ENCODE measurements at places on chromosomes 1 and 21. TPM values are rescaled to one million over a fixed set of nuclear protein-coding genes. Genes with fewer than 3 reads are reported as not detected.

Gene AGT
- total RNA-seq = 1,596 TPM

DNA sequence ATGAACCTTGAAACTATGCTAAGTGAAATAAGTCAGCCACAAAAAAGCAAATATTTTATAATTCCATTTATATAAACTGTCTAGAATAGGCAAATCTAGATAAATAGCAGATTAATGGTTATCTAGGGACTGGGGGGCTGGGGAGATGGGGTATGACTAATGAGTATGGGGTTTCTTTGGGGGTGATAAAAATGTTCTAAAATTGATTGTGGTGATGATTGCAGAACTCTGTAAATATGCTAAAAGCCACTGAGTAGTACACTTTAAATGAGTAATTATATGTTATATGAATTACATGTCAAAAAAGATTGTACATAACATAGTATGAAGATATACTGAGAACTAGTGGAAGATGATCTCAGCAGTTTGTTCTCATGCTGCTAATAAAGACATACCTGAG lies 675.0 kb downstream of the KIF26B start:
- DNase-seq = no peak

DNA sequence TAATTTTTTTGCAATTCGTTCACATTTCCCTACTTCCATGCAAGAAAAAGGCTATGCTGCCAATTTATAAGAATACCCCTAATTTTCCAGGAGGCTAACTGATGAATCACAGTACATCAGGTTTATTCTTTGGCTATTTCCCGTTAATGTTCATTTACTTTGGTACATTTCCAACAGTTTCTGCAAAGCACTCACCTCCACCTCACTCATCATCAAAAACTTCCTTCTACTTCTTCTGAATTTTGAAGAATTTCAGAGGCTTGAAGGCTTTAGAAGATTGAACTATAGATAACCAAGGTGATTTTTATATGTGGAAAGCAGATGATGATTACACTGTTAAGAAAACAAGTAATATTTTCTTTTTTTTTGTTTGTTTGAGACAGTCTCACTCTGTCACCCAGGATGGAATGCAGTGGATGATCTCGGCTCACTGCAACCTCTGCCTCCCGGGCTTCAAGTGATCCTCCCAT lies 60.5 kb upstream of the HP1BP3 start:
- DNase-seq = no peak

Gene SHISA4
- total RNA-seq = 1.3 TPM

DNA sequence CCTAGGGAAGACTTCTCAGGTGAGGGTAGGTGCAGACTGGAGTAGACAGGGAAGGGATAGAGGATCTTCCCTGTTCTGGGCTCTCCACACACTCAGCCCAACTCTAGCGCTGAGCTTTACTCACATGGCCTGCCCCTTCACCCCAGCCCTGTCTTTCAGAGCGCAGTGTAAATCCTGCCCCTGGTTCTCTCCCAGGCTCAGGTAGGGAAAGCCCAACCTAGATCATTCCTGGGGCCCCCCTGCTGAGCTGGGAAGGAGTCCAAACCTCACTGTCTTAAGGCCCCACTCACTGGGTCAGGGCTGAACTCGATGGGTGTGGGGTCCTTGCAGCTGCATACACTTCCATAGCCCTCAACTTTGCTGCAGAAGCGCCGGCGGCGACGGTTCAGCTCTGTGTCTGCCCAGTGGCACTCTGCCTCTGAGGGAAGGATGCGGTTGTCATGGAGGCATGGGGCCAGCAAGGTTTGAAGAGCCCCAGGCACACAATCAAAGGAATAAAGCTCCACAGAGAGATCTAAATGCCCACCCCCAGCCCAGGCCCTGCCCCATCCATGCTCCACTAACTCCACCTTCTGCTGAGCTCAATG lies 4.2 kb downstream of the POMGNT1 start:
- no peak for DNase-seq

DNA sequence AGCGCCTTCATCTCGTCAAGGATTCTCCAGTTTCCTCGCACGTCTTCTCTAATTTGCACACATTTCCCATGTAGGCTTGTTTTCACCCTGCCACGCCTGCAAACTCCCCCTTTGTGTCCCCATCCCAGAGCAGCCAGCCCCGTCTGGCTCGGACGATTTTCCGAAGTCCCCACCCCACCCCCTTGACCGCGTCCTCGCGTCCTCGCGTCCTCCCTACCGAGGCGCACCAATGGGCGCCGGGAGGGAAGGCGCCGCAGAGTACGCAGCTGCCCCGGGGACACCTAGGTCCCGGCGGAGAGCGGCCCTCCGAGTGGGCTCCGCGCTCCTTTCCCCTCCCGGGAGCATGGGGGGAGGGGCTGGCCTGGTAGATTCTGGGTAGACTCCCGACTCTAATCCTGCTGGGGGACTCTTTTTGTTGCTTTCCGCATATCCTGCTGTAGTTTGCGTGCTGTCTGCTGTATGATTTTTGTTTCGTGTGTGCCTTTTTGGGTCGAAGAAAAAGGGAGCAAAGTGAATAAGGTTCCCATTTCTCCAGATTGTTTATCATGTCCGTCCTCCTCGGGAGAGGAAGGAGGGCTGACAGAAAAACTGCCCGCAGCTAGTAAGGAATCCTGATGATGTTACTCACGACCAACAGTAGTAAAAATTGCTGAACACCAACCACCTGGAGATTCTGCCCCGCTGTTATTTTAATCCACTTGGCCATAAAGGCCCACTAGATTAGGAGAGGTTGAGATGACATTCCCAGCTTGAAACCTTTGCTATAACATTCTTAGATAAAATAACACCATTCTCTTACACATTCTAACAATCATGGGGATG lies 1.5 kb downstream of the CACHD1 start:
- peak; percentile 43 for DNase-seq

GRCh38 chr1:224042557-224043118 lies 71.3 kb upstream of the FBXO28 start:
- no peak for DNase-seq

DNA sequence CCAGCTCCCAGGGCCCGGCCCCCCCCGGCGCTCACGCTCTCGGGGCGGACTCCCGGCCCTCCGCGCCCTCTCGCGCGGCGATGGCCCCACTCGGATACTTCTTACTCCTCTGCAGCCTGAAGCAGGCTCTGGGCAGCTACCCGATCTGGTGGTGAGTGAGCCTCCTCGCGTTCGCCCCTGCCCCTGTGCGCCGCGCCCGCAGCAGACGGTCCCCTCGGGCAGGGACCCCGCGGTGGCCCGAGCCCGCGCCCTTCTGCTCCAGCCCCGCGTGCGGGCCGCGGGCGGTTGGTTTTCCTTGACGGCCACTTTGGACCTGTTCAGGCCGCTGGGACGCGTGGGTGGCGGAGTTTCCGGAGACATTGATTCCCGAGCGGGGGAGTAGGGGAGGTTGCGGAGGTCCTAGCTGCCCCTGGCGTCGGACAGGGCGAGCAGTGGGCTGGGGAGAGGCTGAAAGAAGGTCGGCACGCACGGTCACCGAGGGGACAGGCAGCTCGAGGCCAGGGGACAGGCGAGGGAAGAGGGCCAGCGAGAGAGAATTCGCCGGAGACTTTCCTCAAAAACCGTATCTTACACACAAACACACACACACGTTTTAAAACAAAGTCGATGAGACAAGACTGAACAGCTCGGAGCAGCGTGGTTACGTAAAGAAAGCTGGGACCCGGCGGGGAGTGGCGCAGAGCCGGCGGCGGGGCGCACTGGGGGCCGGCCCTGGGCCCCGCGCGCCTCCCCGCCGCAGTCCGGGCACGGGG lies 427 bp downstream of the WNT3A start:
- peak; percentile 30 for DNase-seq

Gene OR2M3
- total RNA-seq = not detected

DNA sequence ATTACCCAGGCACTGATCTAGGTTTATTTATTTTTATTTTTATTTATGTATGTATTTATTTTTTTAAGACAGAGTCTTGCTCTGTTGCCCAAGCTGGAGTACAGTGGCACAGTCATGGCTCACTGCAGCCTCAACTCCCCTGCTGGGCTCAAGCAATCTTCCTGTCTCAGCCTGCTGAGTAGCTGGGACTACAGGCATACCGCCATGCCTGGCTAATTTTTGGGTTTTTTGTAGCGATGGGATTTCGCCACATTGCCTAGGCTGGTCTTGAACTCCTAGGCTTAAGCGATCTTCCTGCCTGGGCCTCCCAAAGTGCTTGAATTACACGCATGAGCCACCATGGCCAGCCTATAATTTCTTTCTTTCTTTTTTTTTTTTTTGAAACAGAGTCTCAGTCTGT lies 9.4 kb downstream of the PHACTR4 start:
- no peak for DNase-seq

DNA sequence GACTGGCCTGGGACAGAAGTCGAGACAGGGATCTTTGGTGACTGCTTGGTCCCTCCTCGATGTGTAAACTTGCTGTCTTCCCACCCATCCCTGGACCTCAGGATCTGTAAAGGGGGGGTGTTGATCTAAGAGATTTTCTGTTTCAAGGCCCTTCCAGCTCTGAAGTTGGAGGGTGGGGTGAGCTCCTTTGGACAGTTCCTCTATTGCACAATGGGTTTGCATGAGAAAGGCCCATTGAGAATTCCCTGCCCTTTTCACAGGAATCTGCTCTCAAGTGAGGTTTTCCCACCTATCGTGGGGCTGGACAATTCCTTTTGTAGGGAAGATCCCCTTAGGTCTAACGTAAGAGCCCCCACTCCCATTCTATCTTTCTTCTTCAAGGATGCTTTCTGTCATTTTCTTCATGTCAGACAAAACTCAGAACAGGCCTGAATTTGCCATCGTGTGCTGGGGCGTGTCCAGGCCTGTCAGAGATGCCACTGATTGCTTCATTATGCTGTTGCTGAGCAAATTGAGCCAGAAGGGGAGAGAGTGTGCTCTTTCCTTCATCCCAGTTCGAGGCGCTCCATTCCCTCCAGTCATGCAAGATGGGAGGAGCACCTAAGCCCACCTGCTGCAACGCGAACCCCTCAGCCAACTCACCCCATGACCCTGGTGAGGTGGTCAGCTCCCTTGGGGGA lies 149.9 kb upstream of the IGSF21 start:
- no peak for DNase-seq

DNA sequence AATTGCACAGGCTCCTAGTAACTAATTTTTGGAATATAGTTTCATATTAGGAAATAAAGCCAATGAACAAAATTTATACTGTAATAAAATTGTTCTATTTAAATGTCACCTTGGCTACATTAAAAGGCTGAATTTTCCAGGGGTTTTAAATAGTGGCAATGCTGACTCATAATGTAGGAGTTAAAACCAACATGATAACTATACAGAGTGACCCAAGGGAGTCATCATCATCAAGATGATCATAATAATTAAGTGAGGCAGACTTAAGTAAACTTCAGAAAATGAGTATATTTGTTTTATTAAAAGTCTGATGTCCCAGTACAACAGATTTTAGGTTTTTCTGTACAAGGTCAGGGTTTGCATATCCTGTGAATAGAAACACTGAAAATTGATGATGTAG lies 183.4 kb downstream of the PLPPR4 start:
- DNase-seq = no peak

Gene FAM229A
- 2.4 TPM for total RNA-seq

GRCh38 chr1:183125279-183125999 lies 60.6 kb upstream of the LAMC2 start:
- DNase-seq = no peak

GRCh38 chr1:231315887-231316286 lies 21.8 kb downstream of the EXOC8 start:
- DNase-seq = no peak

DNA sequence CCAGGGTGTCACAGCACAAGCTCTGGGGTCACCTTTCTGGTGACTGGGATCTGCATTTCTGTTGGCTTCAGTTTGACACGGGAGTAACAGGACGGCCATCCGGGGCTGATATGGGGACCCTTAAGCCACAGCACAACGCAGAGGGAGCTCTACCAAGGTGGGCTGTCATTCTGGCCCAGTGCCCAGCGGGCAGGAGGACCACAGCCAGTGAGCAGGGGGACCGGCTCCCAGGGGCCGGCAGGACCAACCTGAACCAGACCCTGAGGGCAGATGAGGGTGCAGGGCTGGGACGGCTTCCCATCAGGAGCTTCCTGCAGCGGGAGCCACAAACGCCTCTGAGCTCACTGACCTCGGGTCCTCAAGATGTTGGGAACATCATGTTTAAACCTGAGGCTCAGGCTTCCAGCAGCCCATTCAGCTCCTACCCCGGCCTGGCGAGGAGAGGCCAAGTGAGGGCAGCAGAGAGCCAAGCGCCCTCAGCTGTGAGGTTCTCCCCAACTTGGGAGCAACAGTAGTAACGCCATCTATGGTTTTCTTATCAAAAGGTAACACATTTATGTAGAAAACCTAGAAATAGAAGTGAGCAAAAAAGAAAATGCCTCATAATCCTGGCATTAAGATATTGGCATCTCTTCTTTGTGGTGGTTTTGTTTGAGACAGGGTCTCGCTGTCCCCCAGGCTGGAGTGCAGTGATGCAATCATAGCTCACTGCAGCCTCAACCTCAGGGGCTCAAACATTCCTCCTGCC lies 26.8 kb downstream of the TMEM201 start:
- DNase-seq = no peak

DNA sequence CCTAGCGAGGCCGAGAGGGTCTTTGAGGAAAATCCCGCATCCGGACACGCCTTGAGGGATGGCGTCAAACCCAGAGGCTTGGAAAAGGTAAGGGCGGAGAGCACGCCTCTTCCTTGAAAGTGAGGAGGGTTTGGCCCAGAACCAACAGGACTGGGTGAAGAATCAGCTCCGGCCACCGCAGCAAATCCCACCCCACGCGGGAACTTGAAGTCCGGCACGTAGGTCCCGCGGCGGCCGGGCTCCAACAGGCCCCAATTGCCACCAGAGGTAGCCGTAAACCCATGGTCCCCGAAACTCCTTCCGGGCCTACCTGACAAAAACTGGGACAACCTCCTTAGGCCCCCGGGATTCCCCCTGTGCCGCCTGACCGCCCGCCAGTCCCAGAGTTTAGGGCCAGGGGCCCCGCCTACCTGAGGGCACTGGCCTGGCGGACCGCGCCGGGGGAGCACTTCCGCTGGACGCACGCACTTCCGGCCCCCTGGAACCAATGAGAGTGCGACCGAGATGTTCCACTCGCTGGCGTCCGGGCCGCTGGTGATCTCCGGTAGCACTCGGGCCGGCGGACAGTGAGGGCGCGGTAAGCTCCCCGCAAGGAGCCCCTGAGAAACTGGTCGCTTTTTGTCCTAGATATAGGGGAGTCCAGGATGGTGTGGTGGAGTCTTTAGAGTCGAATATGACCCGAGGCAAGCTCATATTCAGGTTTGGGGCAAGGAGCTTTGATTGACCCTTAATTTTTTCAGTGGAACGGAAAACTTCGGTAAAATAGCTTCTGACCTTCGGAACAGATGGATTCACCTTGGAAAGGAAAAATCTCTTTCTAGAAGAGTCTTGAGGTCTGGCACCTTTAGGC lies at the start of the genes LZIC and NMNAT1:
Gene LZIC, minus strand, starts transcription at position 453 of the 850 bp plus-strand sequence. CDS start 6,772 bp downstream, outside the sequence.
Gene NMNAT1, plus strand, starts transcription at position 537 of the 850 bp plus-strand sequence. CDS start 28,599 bp downstream, outside the sequence.
- DNase-seq = peak; percentile 94

GRCh38 chr1:73176902-73177301 lies 894.6 kb upstream of the NEGR1 start:
- no peak for DNase-seq

Gene EDN2
- total RNA-seq = not detected

DNA sequence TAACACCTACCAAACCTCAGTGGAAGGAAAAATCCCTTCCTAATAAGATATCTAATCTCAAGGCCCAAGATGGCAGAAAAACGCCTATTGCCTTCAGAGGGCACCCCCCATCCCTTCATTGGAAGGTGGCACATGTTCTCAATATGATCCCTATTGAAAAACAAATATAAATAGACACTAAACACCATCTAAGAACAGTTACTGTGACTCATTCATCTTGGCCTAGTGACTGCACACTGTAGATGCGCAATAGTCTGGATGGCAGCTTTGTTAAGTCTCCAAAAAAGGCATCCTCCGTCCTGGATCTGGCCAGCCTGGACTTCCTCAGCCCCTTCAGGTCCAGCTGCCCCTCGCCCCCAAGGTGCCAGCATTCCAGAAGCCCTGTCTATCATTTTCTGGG lies 121.9 kb downstream of the CAPN8 start:
- no peak for DNase-seq
